ENCODE measurements at places on chromosomes 6 and 20. TPM values are rescaled to one million over a fixed set of nuclear protein-coding genes. Genes with fewer than 3 reads are reported as not detected.

The EPPIN gene
- total RNA-seq, result not detected

- DNase-seq, result no peak
These were observed 231.0 kb upstream of the EYS start for GRCh38 chr6:65938000-65938399.

DNA sequence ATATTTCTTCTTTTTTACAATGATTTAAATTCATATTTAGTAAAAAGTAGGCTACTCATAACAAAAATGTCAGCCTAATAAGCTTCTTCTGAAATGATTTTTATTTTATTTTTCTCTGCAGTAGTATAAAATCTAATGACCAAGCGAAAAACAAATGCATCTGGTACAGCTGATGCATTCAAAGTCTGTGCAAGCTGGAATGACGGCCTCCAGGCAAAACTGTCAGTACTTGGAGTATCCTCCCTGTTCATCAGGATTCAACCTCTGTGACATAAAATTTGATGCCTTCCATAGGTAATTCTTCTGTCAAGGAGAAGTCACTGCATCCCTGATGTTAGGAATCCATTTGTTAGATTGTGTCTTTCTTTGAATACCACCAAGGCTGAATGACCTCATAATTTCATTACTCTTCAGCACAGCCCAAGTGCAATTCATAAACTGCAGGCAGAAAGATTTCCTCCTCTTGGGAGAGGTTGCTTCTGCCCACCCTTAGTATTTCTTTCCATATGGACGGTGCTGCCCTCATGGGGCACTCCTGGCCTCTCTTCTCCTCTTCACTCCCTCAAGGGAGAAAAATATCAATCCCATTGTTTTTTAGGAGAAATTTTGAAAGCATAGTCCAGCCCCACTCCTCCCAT, 146.4 kb upstream of the STXBP5 start:
- DNase-seq, result no peak

- no peak for DNase-seq
These were observed 120.1 kb downstream of the JPH2 start for GRCh38 chr20:44066645-44067606.

DNA sequence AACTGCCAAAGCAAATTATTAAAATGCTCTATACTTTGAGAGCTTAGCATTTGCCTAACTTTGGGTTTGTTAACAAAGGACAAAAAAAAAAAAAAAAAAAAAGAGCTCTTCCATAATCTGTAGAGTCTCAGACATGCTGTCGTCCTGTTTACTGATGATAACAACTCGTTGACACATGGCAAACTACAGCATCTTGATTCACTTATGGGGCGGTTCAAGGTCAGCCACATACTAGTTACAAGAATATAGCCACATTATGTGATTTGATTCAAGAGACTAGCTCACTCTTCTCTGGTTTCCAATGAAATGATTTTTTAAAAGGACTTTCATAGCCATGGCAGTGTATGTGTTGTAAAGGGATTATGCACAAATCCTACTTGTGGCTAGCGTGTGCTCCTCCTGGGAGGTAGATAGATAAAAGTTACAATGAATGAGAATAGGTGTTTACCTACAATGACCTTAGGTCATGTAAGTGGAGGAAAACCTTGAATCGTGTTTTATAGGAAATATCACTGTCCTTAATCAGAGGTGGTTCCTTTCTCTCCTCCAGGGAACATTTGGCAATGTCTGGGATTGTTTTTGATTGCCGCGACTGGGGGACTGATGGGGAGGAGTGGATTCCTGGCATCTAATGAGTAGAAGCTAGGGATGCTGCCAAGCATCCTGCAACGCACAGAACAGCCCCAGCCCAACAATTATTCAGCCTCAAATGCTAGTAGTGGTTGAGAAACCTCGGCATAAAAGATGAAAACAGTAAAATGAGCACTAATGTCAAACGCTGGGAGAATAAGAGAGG, 969.2 kb upstream of the SLC35B3 start:
- DNase-seq, result no peak

DNA sequence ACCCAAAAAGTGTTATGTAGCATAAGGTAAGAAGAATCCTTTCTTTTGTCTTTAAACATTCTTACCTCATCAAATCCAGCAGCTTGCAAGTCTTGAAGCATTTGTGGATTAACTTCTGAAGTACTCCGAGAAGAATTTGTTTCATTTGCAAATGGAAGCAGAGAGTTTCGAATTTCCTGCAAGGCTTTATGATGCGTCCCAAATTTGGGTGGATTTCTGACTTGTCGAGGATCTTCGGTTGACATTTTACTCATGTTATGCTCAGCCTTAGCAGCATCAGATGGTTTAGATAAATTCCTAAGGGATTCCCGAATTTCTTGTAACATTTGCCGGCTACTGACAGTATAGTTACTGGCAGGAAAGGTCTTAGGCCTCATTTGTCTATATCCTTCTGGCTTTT, 16.2 kb downstream of the LATS1 start:
- no peak for DNase-seq

DNA sequence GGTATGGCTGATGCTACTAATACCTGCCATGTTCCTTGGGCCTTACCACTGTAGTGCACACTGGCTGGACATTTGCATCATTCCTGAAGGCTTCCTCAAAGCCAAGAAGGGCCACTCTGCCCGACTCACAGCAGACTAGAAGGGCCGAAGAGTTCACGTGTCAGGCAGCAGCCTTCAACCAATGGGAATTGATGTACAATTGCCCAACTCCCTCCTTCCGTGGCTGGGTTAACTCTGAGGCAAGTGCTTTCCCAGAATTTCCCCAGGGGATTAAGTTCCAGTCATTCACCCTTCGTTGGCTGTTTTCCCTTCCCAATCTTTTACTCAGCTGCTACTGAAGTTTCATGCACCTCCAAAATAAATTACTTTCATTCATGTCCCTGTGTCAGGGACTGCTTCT, 29.8 kb downstream of the PSMB9 start:
- no peak for DNase-seq

- no peak for DNase-seq
These were observed 42.4 kb upstream of the ADGRF4 start for GRCh38 chr6:47655719-47656595.

DNA sequence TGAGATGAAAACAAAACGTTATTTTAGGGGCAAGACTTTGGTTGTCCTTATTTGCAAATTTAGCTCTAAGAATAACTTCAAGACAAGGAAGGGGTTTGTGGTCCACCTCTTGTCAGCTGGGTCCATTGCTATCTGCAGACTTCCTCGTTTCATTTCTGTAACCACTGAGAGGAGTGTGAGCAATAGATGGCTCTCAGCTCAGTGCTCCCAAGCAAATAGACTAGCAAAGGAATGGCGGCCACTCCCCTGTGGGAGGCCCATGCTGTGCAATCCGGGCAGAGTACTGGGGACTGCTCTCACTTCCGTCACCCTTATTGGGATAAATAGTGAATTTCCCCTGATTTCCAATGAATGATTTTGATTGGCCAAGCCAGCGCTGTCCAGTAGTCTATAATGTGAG, 176.6 kb downstream of the ZDHHC14 start:
- DNase-seq, result no peak

DNA sequence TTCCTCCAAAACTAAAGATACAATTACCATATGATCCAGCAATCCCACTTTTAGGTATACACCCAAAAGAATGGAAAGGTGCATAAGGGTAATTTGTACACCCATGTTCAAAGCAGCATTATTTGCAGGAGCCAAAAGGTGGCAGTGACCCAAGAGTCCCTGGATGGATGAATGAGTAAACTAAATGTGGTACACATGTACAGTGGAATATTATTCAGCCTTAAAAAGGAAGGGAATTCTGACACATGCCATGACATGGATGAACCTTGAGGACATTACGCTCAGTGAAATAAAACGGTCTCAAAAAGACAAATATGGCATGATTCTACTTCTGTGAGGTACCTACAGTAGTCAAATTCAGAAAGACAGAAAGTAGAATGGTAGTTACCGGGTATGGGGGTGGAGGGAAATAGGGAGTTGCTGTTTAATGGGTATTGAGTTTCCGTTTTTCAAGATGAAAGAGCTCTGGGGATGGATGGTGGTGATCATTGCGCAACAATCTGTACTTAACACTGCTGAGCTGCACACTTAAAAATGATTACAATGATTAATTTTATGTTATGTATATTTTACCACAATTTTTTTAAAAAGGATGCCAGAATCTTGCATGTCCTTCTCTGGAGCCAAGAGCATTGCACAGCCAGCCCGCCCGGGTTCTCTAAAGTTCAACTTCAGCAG, 518.9 kb upstream of the JARID2 start:
- no peak for DNase-seq

- DNase-seq, result no peak
These were observed 35.7 kb downstream of the CSNK2A1 start for GRCh38 chr20:507761-508332.

DNA sequence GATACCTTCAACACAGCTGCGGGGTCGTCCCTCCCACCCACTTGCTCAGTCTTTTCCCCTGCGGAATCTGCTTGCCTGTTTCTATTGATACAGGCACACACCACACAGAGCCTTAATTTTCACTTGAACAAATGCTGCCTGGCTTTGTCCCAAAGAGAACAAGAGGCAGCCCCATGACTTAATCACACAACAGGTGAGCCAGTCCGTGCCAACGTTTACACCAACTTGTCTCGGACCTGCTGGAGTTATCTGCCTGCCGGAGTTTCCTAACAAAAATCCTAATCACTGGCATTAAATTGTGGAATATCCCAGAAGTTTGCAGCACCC, 186.8 kb upstream of the RREB1 start:
- DNase-seq, result no peak

- no peak for DNase-seq
These were observed 831 bp downstream of the PMEPA1 start for GRCh38 chr20:57708694-57709673.

DNA sequence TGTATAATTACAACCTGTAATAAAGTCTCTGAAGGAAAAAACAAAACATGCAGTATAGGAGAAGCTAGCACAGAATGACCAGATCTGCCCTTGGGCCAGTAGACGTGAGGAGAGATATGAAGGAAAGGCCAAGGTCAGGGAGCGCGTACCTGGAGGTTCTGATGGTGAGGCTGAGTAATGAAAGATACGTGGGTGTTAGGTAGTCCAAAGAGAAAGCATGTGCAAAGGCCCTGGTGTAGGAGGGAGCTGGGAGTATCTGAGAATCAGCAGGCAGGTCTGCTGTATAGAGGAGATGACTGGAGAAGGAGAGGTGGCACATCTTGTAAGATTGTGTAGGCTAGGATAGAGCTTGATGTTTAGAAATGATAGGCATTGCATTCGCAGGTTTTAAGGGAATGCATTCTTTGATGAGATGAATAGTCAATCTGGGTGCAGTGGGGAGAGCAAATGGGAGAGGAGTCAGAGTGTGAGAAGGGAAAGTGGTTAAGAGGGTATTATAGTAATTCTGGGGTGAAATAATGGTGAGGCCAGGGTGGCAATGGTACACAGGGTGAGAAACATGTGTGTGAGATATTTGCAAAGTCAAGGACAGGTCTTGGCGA, 15.9 kb upstream of the TFB1M start:
- DNase-seq, result no peak

The HLA-DQA1 gene
- 24.4 TPM for total RNA-seq

DNA sequence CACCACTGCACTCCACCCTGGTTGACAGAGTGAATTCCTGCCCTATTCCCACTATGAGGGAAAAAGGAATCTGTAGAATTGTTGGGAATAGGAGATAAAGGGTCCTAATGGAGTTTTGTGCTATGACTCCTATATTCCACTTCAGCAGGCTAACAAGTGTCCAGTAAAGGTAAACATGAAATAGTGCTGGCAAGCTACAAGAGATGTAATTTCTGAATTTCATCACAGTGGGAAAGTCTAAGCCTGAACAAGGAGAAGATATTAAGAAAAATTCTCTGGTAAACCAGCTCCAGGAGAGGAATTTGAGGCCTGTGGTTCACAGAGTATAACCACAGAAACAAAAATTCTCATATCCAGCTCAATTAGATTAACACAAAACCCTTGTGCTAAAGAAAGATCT, 10.3 kb upstream of the C6orf58 start:
- DNase-seq, result no peak

DNA sequence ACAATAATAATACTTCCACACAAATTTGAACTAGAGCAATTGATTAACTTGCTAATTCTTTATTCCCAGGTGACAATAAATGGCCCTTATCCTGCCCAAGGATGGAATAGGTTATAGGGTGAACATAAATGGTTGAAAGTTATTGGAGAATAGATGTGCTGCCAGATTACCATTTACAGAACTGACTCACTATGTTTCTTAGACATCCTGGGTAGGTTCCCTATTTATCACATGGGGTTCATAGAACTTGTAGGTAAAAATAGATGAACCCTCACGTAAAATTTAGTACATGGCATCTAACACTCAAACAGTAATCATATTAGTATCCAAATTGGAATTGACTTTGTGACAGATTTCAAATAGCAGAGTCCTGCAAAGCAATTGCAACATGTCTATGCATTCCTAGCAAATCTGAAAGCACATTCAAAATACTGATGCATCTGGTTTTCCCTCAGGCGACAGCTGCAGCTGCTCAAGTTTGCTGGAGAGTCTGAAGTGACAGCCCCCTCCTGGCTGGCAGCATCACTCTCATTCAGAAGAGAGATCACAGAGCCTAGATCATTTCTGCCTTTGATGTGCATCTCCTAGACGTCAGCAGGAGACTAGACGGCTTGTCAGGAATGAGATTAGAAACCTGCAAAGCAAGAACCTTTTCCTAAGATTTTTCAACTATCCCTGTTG, 80.2 kb upstream of the RNF217 start:
- no peak for DNase-seq

DNA sequence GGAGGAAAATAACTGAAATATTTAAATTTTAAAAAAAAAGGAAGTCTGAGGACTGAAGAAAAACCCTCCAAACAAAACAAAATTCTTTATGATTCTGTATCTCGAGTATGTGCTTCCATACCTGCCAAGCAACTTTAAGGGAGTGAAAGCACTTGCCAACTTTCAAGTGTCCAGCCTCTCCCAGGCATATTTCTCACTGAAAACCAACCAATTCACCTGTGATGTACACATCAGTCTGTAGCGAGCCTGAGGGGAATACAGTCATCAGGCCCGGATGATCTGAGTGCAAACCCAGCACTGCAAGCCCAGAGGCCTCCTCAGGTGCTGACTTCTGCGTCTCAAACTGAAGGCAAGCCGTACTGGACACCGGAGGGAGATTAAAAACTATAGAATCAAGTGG, 164.8 kb upstream of the NT5E start:
- DNase-seq, result no peak

DNA sequence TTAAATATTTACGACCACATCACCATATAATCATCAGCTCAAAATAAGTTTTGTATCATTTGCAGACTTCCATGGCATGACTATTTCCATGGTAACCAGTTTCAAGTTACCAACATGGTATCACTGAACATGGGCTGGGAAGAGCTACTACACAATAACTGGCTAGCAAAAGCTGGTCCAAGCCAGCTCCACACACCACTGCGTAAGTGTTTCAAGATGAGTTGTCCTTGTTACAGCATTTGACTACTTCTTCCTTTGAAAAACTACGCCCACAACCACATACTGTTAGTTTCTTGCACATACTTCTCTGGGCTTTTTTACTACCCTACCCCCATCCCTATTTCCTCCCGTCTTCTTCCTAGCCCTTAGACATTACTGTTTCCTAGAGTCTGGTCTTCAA, 8.5 kb downstream of the CD164 start:
- no peak for DNase-seq

GRCh38 chr6:30820193-30820592, 64.1 kb upstream of the DDR1 start:
- DNase-seq, result peak; percentile 29
